ENCODE measurements at places on chromosomes 13 and 19.
A peak's percentile ranks its signal among the peaks of the same experiment; 100 is the strongest.

- no peak for DNase-seq
Measured at GRCh38 chr13:72716776-72717175, 10.7 kb downstream of the MZT1 start.

GRCh38 chr19:6125571-6125989, 9.9 kb upstream of the ACSBG2 start:
- DNase-seq: peak; percentile 51

DNA sequence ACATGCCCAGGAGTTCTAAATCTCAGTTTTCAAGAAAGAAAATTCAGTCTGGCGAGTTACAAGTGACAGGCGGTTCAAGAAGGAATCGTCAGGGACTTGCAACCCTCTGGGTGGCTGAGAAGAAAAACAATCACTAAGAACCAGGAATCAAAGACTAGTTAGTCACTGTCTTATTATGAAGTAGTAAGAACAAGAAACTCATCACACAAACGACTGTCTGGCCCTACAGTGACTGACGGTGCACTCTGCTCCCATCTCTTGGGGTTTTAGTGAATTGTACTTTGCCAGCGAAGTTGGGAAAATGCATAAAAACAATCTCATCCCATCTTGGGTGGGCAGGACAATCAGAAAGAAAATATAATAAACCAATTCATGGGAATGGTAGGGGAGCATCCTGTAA, 63.7 kb upstream of the SACS start:
- no peak for DNase-seq

DNA sequence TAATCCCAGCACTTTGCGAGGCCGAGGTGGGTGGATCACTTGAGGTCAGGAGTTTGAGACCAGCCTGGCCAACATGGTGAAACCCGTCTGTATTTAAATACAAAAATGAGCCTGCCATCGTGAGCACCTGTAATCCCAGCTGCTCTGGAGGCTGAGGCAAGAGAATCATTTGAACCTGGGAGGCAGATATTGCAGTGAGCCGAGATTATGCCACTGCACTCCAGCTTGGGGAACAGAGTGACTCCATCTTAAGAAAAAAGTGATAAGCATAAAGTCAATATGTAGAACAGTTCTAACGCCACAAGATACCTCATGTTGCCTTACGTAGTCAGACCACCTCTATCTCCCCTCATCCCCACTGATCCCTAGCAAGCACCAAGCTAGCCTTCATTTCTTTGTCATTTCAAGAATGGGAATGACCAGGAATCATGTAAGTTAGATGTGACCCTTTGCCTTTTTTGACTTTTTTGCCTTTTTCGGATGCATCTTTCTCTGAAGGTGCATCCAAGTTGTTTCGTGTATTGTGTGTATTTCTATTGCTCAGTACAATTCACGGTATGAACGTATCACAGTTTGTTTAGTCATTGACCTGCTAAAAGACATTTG, 6.4 kb downstream of the RPL21 start:
- DNase-seq: no peak

DNA sequence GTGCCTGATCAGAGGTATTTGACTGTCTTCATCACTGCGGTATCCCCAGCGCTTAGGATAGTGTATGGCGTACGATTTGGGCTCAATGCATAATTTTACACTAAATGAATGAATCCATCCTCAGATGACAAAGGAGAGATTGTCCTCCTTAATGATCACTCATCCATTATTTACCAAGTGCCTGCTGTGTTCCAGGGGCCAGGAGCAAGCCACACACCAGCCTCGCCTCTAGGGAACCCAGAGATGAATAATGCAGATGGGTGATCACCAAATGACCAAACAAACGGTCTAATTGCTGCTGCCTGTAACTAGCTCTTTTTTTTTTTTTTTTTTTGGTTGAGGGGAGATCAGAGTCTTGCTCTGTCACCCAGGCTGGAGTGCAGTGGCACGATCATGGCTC, 5.9 kb upstream of the GPR32 start:
- no peak for DNase-seq

GRCh38 chr19:5978606-5979552, 939 bp upstream of the RANBP3 start:
- DNase-seq: no peak

- DNase-seq: no peak
Measured at GRCh38 chr13:93377196-93377595, 150.6 kb downstream of the GPC6 start.

DNA sequence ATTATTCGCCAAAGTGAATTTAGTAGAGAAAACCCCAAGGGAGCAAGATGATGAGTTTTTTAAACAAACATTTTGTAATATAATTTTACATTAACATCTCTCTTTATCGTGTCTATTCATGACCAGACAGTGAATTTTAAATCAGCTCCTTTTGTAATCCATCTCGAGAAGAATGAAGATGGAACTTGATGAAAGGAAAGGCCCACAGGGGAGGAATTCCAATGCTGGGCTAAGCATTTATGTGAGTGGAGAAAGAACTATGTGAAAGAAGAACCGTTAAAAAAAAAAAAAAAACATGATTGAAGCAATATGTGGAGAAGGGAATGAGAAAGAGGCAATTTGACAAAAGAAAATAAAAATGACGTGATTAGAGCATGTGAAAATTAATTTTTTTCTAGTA, 170.6 kb downstream of the KCTD12 start:
- DNase-seq: no peak

- peak; percentile 73 for DNase-seq
Measured at GRCh38 chr19:48510421-48511268, 990 bp downstream of the LMTK3 start.

GRCh38 chr13:72166102-72166650, 299.2 kb upstream of the DACH1 start:
- DNase-seq: no peak

GRCh38 chr19:29074579-29074978, 138.4 kb downstream of the UQCRFS1 start:
- DNase-seq: no peak

DNA sequence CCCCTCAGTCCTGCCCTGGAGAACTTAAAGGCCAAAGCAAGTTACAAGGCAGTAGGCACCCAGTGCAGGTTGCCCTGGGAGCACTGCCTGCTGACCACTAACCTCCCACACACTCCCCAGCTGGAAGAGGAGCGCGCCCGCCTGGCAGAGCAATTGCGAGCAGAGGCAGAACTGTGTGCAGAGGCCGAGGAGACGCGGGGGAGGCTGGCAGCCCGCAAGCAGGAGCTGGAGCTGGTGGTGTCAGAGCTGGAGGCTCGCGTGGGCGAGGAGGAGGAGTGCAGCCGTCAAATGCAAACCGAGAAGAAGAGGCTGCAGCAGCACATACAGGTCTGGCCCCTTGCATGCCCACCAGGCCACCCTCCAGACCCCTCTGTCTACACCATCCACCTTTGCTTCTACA, 61.1 kb downstream of the KCNC3 start:
- DNase-seq: no peak

DNA sequence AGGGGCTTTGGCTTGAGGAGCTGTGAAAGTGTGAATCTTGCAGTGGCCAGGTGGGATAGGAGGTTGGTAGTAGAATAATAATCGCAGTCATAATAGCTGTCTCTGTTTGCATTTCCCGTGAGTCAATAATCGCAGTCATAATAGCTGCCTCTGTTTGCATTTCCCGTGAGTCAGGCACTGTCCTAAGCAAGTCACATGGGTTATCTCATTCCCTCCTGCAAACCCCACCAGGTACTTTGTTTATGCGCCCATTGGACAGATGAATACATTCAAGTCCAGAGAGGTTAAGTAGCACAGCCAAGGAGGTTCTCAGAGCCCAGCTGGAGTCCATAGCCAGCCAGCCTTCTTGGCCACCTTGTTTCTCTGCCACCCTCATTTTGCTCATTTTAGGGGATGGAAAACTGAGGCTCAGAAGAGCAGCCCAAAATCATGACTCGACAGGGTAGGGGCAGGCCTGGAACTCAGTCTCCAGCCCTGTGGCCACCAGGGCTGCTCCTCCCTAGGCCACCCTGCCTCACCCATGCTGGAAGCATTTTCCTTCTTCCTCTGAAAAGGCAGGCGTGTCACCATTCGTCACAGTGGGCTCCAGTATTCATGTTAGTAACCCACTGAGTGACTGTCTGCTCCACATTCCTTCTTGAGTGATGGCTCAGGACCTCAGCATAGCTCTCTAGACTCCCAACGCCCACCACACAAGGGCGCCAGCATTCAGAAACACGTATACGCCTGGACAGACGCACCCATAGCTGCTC, 206.2 kb downstream of the URI1 start:
- no peak for DNase-seq

- no peak for DNase-seq
Measured at GRCh38 chr13:50104493-50104892, 89.2 kb downstream of the KCNRG start.

GRCh38 chr19:6109947-6110346, 353 bp downstream of the RFX2 start:
- no peak for DNase-seq

- no peak for DNase-seq
Measured at GRCh38 chr13:61727767-61728166, 312.1 kb upstream of the PCDH20 start.

DNA sequence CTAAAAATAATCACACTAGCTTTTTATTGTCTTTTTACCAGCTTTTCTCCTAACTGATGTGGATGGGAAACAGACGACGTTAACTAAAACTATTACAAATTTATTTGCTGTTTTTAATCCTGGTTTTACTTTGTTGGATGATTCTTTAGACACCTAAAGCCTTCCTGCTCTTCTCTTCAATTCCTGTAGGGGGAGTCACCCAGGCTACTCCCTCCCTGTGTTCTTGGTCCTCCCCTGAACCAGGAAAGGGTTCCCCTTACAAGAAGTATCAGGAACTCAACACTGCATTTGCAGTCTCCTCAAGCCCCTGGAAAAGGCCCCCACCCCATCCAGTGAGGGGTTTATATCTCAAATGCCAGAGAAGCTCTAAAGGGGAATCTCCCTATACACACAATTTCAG, 206.1 kb downstream of the SUCLA2 start:
- no peak for DNase-seq

GRCh38 chr13:46352805-46353204, 34.2 kb downstream of the RUBCNL start:
- DNase-seq: no peak

GRCh38 chr19:47601180-47601904, 7.6 kb upstream of the BICRA start:
- no peak for DNase-seq

- DNase-seq: no peak
Measured at GRCh38 chr13:95608640-95609323, 35.7 kb downstream of the DZIP1 start.

DNA sequence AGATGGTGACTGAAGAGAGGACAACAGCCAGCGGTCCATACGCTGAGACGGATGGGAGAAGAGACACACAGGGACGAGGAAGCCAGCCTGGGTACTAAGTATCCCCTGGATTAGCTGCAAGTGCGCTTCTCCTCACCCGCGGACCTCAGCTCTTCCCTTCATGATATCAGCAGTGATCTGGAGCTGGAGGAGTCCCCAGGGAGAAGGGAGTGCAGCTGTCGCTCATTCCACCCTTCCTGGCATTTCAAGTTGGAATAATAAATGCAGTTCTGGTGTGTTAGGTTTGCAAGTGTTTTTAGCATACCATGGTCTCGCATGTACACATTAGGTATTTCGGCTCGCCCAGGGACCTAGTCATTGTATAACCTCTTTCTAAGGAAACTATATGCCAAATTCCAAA, 88.5 kb upstream of the C1QTNF9B start:
- DNase-seq: no peak

DNA sequence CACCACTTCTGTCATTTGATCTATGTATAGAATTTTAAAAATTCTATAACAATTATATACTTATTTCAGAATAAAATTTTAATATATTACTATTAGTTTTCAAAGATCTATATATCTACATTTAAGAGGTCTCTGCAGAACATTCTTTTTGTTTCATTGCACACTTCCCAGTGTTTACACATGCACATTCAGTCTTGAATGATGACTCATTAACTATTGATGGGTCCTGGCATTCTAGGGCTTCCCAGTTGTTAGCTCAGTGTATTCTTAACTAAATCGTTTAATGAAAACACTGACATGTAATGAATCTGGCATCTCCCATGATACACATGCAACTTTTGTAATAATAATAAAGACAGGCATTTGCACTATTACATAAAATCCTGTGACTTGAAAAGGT, 324.6 kb downstream of the KLF12 start:
- no peak for DNase-seq

- no peak for DNase-seq
Measured at GRCh38 chr19:8208119-8208921, 850 bp upstream of the CERS4 start.

DNA sequence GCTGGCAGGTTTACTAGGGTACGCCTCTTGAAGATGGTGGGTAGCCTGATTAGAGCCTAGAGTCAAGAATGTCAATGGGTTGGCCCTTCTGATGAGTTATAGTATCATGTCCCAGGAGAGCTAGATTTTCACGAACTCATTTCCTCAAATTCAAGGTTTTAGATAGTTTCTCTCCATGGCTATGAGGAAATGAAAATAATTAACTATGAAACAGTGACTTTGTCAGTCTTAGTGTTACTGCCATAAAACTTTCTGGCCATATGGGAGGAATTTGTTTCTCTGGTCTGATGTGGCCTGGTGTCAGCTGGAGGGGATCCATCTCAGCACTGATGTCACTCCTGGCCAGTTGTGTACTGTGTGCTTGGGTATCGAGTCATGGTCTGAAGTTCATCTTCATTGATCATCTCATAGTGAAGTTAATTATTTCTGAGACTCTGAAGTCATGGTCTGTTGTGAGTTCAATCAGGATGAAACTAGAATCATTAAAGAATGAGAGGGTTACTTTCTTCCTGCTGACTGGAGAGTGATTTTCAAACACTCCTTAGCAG, 49.4 kb upstream of the TNFSF11 start:
- no peak for DNase-seq

GRCh38 chr13:26896986-26897668, 136.5 kb upstream of the GPR12 start:
- no peak for DNase-seq
